ENCODE measurements at places on chromosomes 6 and 20.

- no peak for DNase-seq
Measured at GRCh38 chr6:43426928-43427405, 374 bp upstream of the ABCC10 start.

GRCh38 chr20:18578581-18578980 lies 9.3 kb upstream of the DTD1 start:
- no peak for DNase-seq

GRCh38 chr20:36824142-36824940 lies 50.8 kb upstream of the DSN1 start:
- DNase-seq: no peak

DNA sequence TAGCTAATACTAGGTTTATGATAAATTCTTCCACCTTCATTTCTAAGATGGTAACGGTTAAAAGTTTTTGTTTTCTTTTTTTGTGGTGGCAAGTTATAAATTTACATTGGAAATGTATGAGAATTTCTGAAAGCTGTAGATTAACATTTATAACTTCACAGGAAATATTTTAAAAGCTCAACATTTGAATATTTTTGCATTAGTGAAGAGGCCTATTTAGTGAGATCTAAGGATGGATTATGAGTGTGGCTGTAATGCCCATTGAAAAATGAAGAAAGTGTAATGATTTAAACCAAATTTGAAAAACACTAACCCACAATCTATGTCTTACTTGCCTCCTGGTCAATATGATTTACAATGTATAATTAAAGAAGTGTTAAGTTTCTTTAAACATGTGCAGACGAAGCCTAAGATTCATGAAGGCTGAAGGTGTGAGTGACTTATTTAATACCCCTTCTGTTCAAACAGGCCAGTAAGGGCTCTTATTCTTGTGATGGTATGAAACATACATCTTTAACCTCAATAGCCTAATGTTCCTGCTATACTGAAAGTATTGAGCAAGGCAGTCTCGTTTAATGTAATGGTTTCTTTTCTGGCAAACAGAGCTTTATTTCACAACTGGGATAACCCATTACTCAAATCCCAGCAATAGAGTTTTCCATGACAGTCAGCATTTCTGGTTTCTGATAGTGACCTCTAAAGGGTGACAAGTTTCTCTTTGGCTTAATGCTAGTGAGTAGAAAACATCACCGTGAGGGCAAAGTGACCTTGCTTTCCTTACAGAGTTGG lies 13.2 kb downstream of the HDGFL1 start:
- no peak for DNase-seq

DNA sequence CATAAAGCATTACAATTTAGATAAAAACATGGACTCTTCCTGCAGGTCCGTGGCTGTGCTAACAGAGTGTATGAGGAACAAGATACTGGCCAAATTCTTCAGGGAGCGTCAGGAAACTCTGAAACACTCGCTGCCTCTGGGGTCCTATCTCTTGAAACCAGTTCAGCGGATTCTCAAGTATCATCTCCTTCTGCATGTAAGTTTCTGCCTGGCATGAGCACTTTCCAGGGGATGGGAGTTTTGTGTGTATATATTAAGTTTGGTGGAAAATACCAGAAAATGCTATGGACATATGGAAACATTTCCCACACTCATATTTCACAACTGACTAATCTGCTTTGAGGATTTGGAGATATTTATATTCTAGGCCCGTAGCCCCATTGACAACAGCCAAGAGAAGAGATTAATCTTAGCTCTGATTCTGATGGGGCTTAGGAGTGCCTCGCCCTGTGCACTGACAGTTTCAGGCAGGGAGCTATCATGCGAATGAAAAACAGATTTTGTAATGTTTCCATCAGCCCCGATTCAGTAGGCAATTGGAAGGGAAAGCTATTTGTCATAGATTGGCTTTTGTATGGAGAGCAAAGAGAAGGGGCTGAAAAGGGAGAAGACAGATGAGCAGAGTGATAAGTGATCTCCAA lies 64.7 kb upstream of the MTHFD1L start:
- no peak for DNase-seq

DNA sequence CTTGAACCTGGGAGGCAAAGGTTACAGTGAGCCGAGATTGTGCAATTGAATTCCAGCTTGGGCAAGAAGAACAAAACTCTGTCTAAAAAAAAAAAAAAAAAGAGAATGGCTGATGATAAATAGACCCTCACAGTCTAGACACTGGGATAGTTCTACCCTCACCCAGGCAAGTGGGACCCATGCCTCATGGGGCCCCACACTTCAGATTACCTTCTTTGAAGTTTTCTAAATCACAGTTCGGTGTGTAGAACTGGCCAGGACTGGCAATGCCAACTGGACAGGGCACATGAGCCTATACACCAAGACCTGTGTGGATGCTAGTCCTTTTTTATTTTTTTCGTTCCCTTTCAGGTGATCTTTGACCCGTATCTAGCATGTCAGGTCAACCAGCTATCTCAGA lies 24.3 kb upstream of the VIP start:
- DNase-seq: no peak

GRCh38 chr20:51508158-51508557 lies 34.4 kb downstream of the NFATC2 start:
- no peak for DNase-seq

DNA sequence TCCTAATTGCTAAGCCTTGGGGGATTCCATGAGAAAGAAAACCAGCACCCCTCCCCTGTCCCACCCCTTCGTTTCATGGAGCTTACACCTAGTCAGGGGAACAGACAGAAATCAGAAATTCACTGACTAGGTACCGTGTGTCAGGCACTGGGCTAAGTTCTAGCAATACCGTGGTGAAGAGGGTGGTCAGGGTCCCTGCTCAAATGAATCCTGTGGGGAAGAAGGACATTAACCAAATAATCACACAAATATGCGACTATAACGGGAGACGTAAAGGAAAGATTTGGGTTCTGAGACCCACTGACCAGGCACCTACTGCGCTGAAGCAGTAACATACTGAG lies 65.1 kb upstream of the TOP1 start:
- DNase-seq: no peak

DNA sequence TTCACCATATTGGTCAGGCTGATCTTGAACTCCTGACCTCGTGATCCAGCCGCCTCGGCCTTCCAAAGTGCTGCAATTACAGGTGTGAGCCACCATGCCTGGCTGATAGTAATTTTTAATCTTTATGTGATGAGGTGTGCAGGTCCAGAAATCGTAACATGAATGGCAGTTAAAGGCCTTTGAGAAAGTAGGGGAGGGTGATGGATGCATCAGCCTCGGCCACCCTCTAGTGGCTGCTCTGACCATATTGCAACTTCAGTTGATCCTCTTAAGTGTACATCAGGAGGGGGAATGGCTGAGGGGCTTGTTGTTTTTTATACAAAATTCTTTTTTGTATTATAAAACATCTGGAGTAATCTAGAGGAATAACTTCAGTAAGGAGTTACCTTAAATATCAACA lies 193.0 kb downstream of the ZFAND3 start:
- peak; percentile 41 for DNase-seq

DNA sequence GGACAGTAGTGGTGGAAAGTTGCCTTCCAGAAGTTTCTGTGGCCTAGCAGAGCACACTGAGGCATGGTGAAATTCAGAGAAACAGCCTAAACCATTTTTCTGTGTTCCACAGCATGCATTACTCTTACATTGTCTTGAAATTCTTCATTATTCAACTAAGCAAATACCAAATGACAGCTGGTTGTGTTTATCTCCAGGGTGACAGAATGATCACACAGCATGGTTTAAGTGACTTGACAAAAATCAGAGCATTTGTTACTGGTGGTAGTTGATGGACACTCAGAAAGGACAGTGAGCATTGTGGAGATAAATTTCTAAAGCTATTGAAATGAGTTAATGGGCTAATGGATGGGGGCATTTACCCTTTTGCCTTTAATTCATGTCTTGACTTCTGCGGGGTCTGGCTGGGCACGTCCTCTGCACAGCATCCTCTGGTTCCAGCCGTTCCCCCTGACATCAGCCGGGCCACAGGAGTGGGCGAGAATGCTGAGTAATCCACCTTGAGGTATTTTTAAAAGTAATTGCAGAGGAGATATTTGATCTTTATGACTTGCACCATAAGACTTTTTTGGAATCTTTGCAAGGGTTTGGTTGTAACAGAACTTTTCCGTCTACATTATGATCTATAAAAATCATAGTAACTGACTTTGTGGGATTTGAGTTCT lies 78.9 kb upstream of the SCP2D1 start:
- no peak for DNase-seq

- DNase-seq: peak; percentile 43
Measured at GRCh38 chr6:112289038-112289566, 34.7 kb upstream of the LAMA4 start.

- peak; percentile 25 for DNase-seq
Measured at GRCh38 chr20:53748821-53749421, 155.3 kb upstream of the ZNF217 start.

GRCh38 chr6:156627524-156627923 lies 149.7 kb upstream of the ARID1B start:
- no peak for DNase-seq

- no peak for DNase-seq
Measured at GRCh38 chr6:36946526-36946925, 8.0 kb upstream of the PI16 start.

GRCh38 chr20:31713312-31714273 lies 9.1 kb downstream of the BCL2L1 start:
- DNase-seq: peak; percentile 42

GRCh38 chr6:170596426-170596825 lies 12.0 kb upstream of the PDCD2 start:
- DNase-seq: no peak

- DNase-seq: no peak
Measured at GRCh38 chr6:113450061-113450465, 407.1 kb upstream of the MARCKS start.

GRCh38 chr20:49821381-49821780 lies 8.8 kb downstream of the SLC9A8 start:
- no peak for DNase-seq

GRCh38 chr6:24010133-24010532 lies 115.9 kb upstream of the NRSN1 start:
- DNase-seq: no peak

DNA sequence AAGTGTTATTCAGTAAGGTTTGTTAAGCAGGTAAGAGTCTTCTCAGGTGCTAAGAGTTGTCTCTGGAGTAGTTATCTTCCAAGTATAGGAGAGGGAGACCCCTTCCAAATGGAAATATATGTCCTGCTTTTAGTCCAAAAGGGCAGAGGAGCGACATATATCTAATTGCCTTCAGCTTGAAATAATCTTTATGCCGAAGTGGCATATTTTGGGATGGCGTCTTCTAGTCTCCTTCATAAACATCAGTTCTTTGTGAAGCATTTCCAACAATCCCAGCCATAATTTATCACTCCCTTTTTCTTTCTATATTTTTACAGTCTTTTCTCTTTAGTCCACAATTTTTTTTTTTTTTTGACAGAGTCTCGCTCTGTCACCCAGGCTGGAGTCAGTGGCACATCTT lies 6.0 kb downstream of the TMC2 start:
- no peak for DNase-seq

- DNase-seq: no peak
Measured at GRCh38 chr6:159688266-159688905, 4.7 kb downstream of the SOD2 start.

DNA sequence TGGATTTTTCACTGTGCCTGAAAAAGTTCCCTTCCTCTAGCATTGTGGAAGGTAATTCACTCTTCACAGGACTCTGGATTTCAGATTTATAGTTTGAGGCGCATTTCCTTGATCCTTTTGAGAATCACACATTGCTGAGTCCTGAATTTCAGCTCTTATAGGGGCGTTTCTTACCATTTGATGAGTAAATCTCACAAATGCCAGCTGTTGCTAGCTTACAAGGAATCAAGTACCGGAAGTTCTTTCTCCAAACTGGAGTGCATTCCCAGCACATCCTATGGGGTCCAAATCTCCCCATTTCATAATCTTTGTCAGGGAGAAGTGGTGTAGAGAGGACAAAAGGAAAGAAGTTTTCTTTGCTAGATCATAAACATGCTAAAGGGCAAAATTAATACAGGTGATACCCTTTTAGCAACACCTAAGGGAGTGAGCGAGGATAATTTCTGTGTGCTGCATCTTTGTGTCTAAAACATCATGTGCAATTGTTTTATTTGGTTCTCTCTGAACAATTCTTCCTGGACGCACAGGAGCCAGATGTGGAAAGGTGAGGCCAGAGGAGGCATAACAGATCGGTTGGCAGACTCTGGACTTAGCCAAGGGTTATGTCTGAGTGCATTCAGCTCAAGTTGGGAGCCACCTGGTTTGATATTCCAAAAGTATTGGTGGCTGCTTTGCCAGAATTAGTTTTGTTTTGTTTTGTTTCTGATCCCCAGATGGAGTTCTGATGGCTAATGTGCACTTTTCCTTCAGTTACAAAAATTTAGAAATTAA lies 37.4 kb upstream of the EYA2 start:
- DNase-seq: no peak

DNA sequence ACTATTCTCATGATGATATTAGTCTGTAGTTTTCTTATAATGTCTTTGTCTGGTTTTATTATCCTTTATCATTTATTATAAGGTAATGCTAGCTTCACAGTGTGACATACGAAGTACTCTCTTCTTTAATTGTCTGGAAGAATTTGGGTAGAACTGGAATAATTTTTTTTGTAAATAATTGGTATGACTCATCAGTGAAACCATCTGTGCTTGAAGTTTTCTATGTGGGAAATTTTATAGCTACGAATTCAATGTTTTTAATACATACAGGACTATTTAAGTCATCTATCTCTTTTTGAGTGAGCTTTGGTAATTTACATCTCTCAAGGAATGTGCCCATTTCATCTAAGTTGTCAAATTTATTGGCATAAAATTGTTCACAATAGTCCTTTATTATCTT lies 86.3 kb downstream of the SOD2 start:
- no peak for DNase-seq

GRCh38 chr20:62181808-62182207 lies 1.0 kb upstream of the MTG2 start:
- no peak for DNase-seq

DNA sequence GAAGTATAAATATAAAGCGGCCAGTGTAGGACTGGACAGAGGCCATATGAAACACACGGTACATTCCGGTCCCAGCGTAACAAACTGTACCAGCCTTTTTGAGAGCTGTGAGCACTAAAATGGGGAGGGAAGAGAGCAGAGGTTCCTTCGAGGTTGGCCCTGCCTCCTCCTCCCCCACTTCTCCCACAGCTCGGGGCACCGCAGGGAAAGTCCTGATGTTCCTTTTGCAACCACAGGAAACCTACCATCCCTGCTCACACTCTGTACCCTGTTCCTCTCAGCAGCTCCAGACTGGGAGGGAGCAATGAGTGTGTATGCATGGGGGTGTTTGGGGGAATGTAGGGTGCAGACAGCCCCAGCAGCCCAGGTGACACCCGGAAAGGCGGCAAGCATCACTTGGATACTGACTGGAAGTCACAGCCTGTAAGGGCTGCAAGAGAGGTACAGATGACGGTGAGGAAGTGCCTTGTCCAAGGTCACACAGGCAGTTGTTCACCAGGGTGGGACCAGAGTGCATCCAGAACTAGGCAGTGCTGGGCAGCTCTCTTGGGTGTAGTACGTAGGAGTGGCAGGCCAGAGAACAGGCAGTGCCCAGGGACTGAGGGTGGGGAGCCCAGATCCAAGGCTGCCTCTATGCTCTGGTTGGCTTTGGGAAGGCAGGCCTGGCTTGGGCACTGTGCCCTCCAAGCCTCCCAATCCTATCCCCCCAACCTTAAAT lies 11.0 kb upstream of the ARMC12 start:
- peak; percentile 14 for DNase-seq

- DNase-seq: no peak
Measured at GRCh38 chr6:87274660-87275274, 47.6 kb upstream of the SMIM8 start.

All from ELF-1 (cell line).